Amniotic epithelial cell (primary cell): ENCODE measurements at places on chromosomes 5 and 9.
A peak's percentile ranks its signal among the peaks of the same experiment; 100 is the strongest.

GRCh38 chr5:10533226-10533625 lies 30.6 kb upstream of the ANKRD33B start:
- DNase-seq: no peak

GRCh38 chr5:77259476-77259875 lies 49.0 kb downstream of the PDE8B start:
- no peak for DNase-seq

- no peak for DNase-seq
These were observed 725.0 kb downstream of the TLE1 start for GRCh38 chr9:80964374-80964773.

DNA sequence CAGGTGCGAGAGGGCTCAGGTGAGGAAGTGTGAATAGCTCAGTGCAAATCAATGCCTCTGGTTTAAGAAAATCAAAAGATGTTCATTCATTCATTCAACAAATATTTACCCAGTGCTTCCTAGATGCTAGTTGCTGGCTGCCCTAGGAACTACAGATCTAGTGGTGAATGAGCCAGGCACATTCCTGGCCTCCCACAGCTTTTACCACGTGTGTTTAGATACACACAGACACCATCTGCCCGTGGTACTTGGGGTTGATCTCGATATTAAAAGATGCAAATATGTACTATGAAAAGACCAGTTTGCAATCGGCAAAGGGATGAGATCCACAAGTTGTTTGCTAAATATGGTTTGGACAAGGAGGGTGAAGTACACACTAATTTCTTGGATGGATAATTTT lies 78.2 kb downstream of the GTF3C4 start:
- peak; percentile 20 for DNase-seq

DNA sequence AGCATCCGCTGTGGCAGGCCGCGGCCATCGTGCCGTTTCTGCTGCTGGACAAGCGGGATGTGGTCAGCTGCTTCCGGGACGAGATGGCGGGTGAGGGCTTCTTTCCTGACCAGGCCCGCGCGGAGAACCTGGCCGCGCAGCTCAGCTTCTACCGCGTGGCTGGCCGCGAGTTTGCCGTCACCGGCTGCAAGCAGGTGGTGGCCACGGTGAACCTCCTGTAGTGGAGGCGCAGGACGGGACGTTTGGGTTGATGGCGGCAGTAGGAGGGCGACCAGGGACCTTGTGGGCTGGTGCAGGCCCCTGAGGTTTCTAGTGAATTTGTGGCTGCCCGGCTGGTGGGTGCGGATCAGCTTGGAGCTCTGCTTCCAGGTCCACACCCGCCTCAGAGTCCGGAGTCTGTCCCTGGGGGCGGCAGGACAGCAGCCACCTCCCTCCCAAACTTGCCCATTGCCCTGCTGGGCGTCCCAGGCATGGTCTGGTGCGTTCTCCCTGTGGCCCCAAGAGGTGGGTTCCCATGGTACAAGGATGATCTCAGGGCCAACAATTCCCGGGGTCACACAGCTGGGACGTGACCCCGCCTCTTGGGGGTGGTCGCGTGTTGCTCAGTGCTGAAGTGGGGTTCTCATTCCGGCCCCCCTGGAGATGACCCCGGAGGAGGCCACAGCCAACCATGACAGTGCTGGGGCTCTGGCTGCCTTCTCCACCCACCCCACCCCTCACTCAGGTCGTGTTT lies 2.4 kb downstream of the TOR4A start:
- no peak for DNase-seq

- no peak for DNase-seq
These were observed 65.2 kb downstream of the MYO10 start for GRCh38 chr5:16870878-16871277.

- no peak for DNase-seq
These were observed 135.8 kb downstream of the KDM4C start for GRCh38 chr9:6893350-6894131.

DNA sequence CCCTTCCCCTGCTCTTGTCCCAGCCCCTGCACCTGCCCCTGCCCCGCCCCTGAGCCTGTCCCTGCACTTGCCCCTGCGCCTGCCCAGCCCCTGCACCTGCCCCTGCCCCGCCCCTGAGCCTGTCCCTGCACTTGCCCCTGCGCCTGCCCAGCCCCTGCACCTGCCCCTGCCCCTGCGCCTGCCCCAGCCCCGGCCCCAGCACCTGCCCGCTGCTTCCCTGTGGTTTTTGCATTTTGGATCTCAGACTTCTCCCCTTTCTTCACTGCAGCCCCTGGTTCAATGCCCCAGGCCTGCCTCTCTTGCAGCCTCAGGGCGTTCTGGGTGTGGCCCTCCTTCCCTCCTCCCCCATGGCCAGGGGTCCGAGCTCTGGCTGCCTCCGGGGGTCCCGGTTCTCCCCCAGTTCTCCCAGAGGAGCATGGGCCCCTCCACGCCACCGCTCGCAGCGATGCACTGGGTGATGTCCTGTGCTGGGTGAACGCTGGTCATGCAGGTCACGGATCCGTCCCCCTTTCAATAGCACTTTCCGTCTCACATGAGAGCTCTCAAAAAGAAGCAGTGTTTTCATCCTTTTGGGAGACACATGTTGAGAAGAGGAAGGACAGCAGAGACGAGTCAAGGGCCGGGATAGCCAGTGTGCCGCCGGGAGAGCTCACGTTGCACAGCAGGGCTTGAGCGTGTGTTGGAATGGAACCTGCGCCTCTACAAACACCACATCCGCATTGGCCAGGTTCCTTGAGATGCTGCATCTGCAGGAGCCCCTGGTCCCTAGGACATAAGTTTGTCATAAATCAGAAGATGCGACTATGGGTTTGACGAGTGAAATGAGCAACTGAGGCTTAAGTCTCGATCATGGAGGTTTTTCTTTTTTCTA lies 44.0 kb upstream of the IRX4 start:
- no peak for DNase-seq

GRCh38 chr5:33509036-33509435 lies 68.3 kb downstream of the TARS1 start:
- no peak for DNase-seq

DNA sequence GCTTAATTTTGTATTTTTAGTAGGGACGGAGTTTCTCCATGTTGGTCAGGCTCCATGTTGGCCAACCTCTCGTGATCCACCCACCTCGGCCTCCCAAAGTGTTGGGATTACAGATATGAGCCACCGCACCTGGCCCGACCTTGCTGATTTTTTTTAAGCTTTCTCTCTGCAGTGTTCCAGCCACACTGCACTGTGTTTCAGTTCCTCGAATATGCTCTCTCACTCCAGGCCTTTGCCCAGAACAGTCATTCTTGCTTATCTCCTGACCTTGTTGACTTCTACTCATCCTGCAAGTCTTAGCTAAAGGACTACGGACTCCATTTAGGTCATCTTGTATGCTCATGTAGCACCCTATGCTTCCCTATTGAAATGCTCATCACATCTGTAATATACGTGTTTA lies 3.3 kb downstream of the SNAPC3 start:
- no peak for DNase-seq

GRCh38 chr5:98902733-98903132 lies 26.1 kb downstream of the CHD1 start:
- peak; percentile 49 for DNase-seq

DNA sequence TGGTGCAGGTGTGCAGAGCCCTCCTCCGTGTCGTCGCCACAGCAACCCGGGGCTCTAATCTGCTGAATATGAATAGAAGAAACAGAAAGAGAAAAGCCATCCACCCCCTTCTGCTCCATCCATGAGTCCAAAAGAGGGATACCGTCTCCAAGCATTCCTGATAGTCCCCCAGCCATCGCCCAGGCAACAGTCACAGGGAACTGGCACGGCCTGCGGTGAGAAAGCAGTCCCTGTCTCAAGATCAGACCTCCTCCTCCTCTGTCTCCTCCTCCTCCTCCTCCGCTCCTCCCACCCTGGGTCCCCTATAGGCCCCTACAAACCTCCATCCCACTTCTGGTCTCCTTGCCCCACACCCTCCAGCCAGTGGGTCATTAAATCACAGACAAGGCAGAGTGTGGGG lies 308.1 kb upstream of the MPDZ start:
- no peak for DNase-seq

DNA sequence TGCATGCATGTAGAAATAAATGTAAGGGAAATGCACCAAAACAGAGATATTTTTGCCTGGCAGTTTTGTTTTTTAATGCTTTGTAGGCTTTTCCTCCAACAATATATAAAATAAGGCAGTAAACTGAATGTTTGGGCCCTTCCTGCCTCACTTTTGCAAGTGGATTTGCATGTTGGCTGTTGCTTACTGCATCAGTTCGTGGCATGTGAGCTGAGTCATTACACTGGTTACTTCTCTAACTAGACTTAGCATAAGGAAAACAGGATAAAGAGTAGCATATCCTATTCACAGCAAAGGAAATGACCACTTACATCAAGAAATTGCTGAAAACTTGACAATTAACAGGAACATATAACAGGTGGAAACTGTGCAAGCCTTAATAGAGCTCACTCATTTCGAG lies 113.4 kb downstream of the TLE1 start:
- peak; percentile 46 for DNase-seq

DNA sequence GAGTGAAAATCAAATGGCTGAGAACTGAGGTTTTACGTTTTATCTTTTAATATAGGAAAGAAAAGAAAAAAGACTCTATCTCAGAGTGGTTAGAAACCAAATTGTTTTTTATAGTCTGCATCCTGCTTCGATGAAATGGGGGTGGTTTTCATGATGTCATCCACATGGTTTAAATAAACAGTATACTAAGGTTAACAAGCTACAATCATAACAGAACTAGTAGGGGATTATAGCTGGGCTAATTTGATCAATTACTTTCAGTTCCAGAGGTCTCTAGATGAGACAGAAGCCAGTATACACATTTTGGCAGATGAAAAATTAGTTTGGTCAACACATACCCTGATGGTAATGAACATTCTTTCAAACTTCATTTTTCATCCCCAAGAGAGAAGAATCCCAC lies 106.3 kb upstream of the SNX2 start:
- no peak for DNase-seq

- no peak for DNase-seq
These were observed 33.3 kb downstream of the SH3PXD2B start for GRCh38 chr5:172421020-172421419.

GRCh38 chr5:128777052-128777451 lies 188.2 kb upstream of the SLC27A6 start:
- no peak for DNase-seq

DNA sequence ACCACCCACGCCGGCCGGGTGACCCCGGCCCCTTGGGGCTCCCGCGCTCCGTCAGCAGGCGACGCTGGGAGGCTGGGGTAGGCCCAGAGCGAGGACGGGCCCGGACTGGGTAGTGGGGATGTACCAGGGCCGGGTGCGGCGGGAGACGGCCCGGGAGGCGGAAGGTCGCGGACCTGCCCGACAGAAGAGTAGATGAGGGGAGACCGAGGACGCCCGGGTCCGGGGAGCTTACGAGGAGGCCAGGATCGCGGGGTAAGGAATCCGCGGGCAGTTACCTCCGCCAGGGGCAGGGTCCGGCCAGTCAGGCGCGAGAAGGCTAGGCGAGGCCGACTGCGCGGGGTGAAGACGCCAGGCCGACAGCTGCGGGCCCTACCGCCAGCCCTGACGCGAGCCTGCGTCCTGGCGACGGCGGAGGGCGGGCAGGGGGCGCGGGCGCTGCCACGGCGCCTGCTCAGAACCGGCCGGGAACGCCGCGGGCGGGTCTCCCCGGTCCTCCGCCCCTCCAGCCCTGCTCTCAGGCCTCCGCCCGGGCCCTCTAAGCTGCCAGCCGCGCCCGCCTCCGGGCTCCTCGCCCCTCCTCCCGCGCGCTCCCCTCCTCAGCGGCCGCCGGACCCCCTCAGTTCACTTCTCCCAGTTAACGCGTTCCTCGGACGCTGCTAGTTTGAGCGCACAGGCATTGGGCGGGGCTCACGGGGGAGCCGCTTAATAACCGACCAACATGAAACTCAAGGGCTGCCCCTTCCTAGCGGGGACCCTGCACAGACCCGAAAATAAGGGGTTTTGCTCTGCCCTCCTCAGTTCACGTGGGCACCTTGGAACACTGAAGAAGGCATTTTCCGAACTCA lies at the start of gene CPLANE1:
Gene CPLANE1, minus strand, starts transcription at position 407 of the 845 bp plus-strand sequence. CDS start 1,678 bp downstream, outside the sequence.
- DNase-seq: peak; percentile 72

GRCh38 chr5:35369965-35370790 lies 139.9 kb upstream of the PRLR start:
- peak; percentile 32 for DNase-seq

GRCh38 chr5:113246361-113246870 lies 188.4 kb downstream of the TSSK1B start:
- peak; percentile 88 for DNase-seq

DNA sequence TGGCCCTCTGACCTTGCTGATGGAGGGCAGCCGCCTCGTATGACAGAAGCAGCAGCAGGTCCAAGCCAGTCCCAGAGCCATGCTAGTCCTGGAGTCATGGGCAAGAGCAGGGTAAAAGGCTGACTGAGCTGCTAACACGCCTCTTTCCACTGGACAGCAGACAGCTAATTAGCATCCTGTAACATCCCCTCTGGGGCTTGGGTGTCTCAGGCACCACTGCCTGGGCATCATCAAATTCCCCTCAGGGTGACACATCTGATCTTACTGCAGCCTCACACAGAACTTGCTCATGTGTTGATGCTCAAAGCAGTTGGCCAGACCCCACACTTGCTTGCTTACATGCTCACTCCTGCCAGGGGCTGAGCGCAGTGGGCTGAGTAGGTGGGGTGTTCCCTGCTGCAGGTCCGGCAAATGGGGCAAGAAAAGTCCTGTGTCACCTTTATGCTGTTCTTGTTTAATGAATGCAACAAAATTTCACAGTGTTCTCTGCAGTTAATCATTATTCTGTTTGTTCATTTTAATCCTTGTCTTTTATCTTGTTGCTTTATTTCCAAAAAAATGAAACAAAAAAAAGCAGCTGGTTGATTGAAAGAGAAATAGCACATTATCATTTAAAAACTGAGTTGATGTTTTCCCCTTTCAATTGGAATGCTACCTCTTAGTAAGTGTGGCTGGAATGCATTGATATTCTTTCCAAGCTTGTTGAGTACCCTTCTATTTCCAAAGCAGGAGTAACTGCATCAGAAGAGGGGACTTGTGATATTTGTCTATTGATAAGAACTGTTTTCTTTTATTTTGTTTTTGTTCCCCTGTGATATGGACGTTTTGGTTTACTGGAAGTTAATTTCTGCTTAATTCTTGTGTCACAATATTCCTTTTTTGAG lies 254.1 kb downstream of the CDH18 start:
- peak; percentile 1 for DNase-seq

DNA sequence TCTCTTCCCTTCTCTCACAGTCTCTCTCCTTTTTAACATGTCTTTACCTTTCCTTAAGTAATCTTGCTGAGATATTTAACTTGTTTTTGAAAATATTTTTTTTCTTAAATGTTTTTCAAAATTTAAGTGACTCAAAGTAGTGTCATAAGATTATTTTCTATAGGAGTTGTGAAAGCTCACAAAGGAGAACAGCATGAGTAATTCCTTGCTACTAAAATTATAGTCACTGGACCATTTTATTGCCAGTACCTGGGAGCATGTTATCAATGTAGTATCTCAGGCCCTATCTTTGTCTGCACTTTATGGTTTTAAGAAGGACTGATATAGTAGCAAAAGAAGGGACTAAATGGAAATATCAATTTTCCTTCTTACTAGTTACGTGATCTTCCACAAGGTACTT lies 181.9 kb downstream of the TMEM232 start:
- DNase-seq: peak; percentile 7

DNA sequence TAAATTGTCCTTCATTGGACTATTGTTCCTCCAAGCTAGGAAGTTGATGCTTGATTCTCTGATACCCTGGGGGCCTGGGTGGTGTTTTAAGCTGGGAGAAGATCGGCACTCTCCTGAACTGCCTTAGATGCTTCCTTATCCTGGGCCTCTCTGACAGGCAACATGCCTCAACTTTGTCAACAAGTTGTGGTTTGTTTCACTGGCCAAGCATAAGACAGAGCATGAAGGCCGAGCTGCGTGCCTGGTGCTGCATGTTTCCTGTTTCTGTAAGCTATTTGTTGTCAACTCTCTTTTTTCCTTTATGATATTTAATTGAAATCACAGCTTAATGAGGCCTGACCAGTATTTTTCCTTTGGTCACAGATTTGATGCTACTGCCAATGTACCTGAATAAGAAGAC lies 187.6 kb upstream of the TNC start:
- peak; percentile 84 for DNase-seq
